ENCODE measurements at places on chromosomes 2 and 18.

DNA sequence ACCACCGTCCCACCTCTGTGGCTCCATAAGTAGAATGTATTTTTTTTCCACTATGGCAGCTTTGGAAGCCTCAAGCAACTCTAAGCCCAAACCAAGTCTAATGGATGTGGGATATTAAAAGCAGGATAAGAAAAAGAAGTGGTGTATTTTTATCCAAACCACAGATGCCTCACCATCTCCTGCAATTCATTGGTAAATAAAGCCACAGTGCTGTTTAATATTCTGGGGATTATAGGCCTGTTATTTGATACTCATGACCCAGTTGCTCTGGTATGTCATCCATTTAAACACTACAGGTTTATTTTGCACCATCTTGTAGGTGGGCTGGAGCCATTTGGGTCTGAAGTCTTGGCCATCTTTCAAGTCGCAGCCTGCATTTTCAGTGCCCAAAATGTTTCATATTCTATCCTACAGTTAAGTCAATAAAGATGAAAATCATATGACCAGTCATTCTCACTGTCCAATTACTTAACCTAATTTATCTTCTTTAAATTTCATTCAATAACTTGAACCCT, 279.5 kb upstream of the EPHA4 start:
- no peak for DNase-seq

DNA sequence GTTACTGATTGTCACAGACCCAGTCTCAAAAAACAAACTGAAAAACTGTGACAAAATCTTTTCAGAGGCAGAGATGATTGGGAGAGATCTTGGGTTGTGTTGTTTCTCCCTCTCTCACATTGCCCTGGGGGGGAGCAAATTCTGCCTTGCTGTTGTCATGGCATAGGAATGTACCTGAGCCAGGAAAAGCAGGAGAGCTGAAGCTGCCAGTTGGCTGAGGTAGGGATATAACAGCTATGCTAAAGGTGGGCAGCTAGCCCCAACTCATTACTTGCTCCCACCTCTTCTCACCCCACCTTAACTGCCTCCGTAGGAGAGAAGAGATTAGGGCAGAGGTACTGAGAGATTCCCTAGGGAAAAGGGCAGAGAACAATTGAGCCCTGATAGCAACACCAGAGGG, 299.3 kb downstream of the OSR1 start:
- no peak for DNase-seq

DNA sequence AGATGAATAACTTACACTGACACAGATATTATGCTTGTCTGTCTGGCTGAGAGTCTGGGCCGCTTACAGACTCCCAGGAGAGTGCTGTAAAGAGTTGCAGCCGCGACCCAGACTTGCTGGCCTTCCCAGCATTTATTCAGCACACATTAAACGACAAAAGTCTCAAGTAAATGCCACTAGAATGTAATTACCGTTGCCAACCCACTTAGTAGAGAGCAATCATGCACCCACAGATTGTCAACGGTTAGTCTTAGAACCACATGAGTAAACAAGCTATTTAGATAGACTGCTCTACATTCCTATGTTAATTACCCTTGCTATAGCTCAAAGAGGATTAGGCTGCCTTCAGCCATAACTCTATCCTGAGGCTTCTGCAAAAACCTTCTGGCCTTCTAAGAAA, 47.8 kb upstream of the C2orf74 start:
- DNase-seq, result no peak

DNA sequence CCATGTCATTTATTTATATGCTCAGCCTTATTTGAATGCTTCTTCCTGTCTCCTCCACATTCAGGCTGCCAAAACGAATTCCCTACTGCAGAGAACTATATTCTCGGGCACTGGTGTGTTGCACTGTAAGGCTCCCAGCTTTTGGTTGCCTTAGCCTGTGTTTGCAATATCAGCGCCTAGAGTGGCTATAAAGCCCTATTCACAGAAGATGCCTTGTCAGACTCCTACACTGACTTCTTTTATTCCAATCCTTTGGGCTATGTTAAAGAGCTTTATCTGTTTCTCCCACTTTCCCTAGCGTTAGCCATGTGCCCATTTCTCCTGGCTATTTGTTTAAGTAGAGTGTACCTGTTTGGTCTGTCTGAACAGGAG, 62.4 kb upstream of the EHBP1 start:
- DNase-seq, result no peak

GRCh38 chr18:12843420-12844350, 40.4 kb downstream of the PTPN2 start:
- DNase-seq, result no peak

DNA sequence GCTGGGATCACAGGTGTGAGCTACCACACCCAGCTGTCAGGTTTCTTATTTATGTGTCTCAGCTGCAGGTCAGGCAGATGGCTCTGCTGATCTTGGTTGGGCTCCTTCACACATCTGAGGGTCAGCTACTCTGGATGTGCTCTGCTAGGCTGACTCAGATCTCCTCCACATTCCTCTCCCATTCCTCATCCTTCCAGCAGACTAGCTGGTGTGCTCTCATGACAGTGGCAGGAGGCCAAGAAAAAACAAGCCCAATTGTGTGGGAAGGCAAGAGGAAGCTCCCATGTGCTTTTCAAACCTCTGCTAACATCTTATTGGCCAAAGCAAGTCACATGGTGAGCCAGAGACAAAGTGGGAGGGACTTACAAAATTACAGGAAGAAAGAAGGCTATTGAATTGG, 11.7 kb upstream of the MSH6 start:
- DNase-seq, result no peak

GRCh38 chr2:110677080-110677479, 783 bp downstream of the BUB1 start:
- DNase-seq, result no peak

DNA sequence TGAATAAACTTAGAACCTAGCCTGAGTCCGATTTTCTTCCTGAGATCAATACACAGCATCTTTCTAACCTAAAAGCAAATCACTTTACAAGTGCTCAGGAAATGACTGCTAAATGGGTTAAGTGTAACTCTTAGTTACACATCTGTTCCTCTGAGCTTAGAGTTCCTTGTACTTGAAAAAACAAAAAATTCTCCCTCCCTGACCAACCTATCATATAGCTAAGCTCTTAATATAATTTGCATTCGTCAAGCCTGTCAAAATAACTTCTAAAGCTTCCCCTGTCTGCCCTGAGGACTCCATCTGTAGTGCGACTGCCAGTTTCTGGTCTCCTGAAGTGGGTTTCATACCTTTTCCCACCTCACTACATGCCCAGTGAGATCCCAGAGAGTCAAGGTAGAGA, 190.4 kb downstream of the NCK2 start:
- DNase-seq, result no peak

GRCh38 chr2:55961318-55961911, 37.8 kb upstream of the EFEMP1 start:
- DNase-seq, result peak; percentile 43

GRCh38 chr2:83528767-83529166, 930.3 kb downstream of the SUCLG1 start:
- DNase-seq, result peak; percentile 53

GRCh38 chr2:66447677-66448076, 12.8 kb downstream of the MEIS1 start:
- no peak for DNase-seq

- no peak for DNase-seq
These were observed 109.5 kb downstream of the FMNL2 start for GRCh38 chr2:152444448-152444847.

DNA sequence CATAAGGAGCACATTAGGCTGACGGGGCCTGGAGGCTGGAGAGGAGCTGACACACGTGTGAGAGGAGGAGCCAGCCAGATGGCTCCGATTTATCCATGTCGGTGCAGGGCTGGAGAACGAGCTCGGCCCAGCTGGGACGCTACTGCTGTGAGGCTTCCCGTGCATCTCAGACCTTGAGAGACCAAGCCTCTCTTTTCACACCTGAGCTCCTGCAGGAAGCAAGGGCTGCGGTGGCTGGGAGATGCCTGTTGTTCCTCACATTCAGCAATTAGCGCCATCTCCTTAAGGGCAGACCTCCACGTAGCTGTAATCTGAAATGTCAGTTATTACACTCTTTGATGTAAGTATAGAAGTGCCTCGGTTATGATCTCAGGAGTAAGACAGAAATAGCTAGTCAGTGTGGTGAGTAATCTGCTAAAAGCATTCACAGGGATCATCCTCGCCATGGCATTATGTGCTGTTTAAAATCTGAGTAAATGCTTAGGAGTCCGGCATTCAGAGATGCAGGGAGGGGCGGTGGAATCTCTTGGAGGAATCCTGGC, 107.9 kb downstream of the PRKCE start:
- DNase-seq, result peak; percentile 69

DNA sequence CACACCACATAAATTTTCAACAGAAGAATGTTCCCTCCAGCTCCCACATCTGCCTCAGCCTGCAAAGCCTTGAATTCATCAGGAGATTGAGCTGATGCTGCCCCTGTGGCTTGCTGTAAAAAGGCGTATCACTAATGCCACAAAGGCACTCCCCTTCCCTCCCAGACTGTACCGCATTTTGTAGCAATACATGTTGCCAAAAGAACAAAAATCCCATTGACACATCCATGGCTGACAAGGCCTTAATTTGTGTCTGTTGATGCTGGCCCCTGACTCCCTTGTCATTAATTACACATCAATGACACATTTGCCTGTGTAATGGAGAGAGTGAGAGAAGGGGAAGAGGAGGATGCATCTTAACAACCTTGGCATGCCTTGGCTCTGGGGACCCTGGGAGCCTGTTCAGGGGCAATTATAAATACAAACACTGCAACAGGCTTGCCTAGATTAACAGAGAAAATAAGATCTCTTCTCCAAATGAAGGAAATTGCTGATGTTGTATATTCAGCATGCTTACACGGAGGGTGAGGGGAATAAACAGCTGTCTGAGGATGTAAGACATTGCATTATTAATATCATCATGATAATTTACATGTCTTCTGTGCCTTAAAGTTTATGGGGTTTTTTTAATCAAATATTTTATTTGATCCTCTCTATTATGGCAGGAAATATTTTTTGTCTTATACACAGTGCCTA, 264.0 kb downstream of the SUCLG1 start:
- peak; percentile 81 for DNase-seq

DNA sequence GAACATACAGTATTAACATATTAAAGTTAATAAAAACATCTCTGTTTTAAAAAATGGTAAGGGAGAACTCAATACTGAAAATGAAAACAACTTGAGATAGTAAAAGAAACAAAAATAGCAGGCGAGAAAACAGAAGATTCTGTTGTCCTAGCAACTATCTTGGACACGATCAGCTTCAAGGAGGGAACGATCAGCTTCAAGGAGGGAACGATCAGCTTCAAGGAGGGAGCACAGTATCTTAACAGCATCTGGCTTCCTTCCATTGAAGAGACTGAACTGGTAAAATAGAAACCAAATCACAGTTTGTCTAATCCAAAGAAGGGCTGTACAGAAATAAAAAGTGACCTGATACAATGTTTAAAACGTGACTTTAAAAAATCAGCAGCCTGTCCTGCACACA, 51.8 kb downstream of the NDUFA10 start:
- DNase-seq, result no peak

GRCh38 chr2:53247956-53248735, 519.5 kb upstream of the CHAC2 start:
- no peak for DNase-seq

DNA sequence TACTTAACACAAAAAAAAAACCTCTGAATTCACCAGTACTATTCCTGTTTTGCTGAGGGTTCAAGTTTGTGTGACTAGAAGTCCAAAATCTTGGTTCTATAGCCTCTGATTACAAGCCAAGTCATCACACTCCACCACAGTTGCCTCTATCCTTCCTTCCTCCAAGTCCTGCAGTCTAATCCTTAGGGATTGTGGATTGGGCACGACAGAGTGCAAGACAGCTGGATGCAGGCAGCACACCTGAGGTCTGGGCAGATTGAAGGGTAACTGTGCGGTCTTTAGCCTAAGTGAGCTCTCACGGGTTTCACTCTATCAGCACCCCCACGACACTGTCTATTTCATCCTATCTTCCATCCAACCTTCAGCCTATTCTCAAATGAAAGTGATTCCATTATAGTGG, 299.4 kb upstream of the ID2 start:
- no peak for DNase-seq

GRCh38 chr2:107529146-107529545, 297.5 kb upstream of the RGPD4 start:
- DNase-seq, result no peak

- no peak for DNase-seq
These were observed 48.8 kb downstream of the ODC1 start for GRCh38 chr2:10399358-10399757.

GRCh38 chr2:3960106-3960505, 256.7 kb downstream of the DCDC2C start:
- no peak for DNase-seq

DNA sequence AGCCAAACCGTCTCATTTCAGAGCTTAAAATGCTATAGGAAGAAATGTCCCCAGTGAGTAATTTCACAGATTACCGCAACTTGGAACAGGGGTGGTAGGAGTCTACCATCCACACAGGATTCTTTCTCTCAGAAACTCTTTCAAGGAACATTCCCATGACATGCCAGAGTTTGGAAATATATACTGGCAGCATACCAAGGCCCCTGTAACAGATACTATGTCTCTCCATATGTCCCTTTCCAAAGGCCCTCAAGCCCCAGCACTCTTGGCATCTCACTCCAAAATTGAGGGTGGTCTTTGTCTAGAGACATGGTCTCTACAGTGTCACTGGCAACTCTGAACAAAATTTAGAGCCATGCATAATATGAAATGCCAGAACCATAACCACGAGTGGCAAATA, 11.0 kb downstream of the FIGLA start:
- no peak for DNase-seq

- DNase-seq, result peak; percentile 10
These were observed 270.0 kb upstream of the SMIM21 start for GRCh38 chr18:75697493-75697892.

- no peak for DNase-seq
These were observed 6.7 kb upstream of the SCYGR1 start for GRCh38 chr2:227394401-227394800.

DNA sequence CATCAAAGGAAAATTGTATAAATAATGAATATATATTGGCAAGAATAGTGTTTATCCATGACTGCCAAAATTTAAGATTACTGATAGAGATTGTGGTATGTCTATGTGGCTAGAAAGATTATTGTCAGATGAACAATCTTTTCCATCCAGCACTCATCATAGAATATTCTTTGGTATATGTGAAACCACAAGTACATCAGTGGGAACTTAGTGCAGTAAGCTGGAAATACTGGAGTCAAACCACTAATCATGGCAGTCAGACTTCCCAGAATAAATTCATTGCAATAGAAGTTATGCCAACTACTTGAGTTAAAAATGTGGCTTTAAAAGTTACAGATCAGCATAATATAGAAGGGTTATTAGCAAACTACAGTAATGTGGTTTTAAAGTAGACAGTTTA, 310.3 kb downstream of the GULP1 start:
- DNase-seq, result no peak
